CD14-positive monocyte (primary cell): ENCODE measurements at places on chromosomes 1 and 21.

GRCh38 chr1:87077959-87078639, 163.7 kb downstream of the HS2ST1 start:
- no peak for DNase-seq

GRCh38 chr1:21937372-21938121, 437 bp upstream of the HSPG2 start:
- peak; percentile 71 for DNase-seq

GRCh38 chr1:205275916-205276688, 45.4 kb downstream of the NUAK2 start:
- DNase-seq = no peak

DNA sequence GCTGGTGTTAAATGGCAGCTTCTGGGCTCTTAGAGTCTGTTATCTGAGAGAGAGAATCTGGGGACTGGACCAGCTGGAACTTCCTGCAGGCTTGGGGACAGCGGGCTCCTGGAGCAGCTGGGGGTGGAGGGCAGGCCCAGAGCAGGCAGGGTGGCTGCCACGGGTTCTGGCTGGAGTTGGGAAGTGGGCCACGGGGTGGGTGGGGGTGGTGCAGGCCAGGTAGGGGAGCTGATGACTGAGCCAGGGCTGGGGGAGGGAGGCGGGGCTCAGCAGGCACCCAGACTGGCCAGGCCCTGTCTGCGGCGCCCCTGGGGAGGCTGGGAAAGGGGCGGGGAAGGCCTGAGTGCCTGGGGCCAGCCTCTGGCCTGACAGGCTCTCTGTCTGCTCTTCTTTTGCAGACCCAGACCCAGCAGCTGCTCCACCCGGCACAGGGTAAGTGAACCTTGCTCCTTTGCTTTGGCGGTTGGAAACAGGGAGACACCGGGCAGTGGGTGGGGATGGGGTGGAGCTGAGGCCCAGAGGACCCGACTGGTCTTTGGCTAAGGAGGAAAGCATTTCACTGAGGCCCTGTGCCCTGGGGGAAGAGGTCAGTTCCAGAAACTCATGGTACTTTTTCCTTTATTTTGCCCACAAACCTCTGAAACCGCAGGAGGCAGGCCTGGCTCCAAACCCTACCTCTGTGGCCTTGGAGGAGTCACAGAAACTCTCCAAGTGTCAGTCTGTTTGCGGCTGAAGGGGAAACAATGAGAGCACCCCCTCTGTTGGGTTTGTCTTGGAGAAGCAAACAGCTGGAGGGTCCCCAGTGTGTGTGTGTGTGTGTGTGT, 48.8 kb downstream of the ARHGEF10L start:
- no peak for DNase-seq

GRCh38 chr1:63575340-63575826, 17.8 kb upstream of the PGM1 start:
- peak; percentile 6 for DNase-seq

- DNase-seq = no peak
Measured at GRCh38 chr21:18368205-18368604, 35.4 kb downstream of the TMPRSS15 start.

DNA sequence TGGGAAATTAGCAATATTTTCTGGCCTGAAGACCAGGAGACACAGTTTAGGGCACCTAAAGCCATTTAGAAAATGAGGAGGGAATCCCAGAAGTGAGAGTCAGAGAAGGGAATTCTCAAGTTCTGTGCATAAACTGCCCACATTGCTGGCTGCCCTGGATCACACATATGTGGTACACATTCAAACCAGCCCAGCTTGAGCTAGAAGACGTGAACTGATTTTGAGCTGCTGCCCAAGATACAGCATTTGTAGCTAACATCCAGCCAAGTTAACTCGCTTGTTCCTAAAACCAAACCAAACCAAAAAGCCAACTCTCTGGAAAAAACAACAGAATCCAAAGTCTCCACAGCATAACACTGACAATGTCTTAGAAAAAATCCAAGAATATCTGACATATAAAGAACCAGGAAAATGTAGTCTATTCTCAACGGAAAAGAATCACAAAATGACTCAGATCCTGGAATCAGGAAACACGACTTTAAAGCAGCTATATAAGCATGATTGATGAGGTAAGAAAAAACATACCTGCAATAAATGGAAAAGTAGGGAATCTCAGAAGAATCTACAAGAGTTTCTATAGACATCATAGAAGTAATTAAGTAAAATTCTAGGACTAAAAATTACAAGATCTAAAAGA, 18.2 kb upstream of the QSOX1 start:
- DNase-seq = no peak

DNA sequence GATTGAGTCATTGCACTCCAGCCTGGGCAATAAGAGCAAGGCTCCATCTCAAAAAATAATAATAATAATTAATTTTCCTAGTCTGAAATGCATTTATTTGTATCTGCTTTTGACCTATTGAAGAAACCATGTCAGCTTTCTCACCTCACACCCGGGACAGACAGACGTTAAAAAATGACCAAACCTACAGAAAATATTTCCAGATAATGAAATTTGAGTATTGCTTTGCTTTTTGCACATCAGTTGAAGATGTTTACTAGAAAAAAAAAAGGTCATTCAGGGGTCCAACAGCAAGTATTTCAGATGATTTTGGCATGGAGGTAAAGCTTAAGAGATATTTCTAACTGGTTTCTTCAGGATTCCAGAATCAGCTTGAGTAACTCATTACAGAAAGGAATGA, at the start of gene OR6K6:
TSS of gene OR6K6 (plus strand) at position 301 of the 400 bp plus-strand sequence. CDS start 168 bp downstream, outside the sequence.
- no peak for DNase-seq

DNA sequence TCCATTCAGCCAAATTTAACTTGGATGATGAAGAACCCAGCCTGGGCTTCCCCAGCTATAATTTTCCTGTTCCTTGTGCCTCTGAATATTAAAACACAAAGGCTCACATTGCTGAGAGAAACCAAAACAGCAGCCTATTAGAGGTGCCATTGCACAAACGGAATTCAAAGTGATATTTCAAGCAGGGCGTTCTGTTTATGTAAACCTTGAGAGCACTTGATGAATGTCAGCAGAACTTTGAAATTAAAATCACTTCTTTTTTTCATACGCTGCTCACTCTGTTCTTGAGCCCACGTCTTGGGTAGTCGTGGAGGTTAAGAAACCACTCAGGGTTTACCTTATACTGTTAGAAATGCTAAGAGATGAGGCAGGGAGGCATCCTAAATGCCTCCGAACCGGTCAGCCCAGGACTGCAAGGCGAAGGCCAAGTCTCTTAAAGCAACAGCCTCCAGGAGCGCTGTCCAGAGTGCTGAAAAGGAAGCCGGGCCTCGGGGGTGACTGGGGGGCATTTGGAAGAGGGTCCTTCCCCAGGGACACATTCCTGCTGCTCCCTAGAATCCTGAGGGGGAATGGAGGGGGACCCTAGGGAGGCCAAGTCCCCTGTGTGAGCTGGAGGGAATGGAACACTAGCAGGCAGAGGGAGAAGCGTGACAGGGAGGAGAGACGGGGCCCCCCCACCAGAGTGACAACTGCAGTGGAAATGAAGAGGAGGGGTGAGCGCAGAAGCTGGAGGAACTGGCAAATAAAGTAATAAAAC, 154.8 kb upstream of the VAMP3 start:
- DNase-seq = no peak

DNA sequence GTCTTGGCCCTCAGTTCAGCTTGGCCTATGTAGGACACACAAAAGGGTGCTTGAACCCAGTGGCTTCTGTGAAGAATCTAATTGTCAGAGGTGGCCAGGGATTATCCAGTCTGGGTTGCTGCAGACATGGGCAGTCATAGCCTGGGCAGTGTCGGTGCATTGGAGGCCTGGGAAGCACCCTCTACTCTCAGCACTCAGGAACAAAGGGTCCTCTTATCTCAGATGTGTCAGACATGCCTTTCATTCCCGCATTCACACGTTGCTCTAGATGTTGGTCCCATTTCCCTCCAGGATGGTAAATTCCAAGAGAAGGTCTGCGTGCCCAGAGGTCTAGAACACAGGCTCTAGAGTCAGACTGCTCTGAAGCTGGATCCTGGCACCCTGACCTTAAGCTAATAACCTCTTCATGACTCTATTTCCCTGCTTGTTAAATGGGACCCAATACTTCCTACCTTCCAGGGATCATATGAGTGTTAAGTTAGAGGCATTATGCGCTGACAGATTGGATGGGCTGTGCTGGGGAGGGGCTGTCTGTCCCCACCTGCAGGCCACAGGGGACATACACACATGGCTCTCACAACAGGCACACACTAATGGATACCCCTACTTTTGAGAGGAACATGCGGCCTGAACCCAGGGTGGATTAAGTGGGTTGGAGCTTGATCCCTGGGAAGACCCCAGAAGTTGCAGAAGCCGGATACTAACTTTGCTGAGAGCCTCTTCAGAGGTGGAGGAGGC, 16.5 kb upstream of the EDN2 start:
- DNase-seq = no peak

DNA sequence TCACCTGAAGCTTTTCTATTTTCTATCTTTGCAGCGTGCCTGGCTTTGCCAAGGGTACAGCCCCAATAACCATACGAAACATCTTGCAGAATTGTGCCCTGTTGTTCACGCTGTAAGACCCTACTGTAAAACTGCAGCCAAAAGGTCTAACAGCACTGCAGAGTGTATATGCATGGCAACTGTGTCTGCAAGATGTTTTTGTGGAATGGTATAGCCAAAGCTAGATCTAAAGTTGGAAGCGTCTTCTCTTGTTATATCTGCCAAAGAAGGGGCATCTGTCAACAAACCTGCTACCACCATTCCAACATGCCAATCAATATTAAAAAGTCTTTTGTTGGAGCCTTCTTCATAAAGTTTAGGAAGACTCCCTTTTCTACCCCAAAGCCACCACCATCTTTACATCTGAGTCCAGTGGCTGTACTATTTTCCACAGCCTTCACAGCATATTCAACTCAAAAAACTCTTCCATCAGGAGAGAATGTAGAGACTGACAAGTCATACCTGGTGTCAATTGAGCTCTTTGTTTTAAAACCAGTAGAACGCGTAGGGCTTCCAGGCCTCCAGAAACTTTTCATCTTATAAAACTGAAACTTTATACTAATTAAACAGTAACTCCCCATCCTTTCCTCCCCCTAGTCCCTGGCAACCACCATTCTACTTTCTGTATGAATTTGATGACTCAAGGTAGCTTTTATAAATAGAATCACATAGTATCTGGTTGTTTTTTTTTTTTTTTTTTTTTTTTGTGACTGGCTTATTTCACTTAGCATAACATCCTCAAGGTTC, 40.0 kb downstream of the ZSCAN20 start:
- DNase-seq = no peak

DNA sequence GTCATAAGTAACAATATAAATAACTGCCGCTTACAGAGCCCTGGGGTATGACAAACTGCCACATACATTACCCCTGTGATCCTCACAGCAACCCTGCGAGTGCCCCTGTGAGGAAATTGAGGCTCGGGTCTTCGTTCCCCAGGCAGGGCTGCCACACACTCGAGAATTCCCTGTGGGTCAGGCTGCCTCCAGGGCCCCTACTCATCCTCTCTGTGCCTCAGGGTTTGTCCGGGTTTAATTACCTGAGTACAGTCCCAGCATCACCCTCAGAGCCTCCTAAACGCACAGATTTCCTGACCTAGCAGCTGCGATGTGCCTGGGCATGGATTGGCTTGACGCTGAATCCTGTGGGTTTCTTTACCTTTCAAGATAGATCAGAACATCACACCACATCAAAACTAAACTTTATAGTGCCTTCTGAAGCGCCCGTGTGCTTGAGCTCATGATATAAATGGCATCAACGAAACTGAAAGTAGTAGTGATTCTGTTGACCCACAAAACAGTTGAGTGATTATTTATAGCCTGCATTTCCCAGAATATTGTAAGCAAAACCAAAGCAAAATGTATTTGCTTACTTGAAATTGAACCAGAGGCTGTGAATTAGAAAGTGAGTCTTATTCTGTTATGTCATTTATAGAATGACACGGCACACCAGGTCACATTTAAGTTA, 14.0 kb downstream of the SLC37A1 start:
- no peak for DNase-seq

DNA sequence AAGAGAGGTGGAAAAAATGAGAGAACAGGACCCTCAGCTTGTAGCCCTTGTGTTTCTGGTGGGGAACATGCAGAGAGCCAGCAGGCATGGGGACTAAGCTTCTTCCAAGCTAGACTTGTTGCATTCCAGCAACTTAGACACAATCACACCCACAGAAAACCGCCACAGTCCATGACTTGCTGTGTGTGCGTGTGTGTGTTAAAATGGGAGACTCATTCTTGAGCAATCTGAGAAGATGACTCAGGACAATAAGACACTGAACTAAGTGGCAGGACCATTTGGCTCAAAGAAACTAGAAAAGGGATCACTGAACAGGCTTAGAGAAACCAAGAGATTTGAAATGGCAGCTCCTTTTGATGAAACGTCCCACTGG, 78.0 kb downstream of the HLX start:
- peak; percentile 93 for DNase-seq

GRCh38 chr1:186568221-186568620, 107.3 kb upstream of the PDC start:
- no peak for DNase-seq

DNA sequence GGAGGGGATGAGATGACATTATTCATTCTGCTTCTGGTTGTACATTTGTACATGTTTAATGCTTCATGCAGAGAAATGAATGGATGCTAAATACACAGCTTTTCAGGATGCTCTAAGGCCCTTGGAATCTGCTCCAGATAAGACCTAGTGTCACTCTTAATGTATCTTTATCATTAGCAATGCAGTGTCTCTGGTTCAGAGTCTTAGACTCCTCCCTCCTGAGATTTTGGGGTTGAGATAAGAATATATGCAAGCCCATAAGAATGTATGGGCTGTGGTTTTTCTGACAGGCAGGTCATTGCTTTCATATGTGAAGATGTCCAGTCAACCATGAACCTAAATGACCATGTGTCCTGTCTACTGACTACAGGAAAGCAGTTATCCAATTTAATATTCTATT, 415.5 kb downstream of the RPS6KC1 start:
- no peak for DNase-seq

GRCh38 chr1:2422523-2422922, 10.2 kb upstream of the PEX10 start:
- no peak for DNase-seq

DNA sequence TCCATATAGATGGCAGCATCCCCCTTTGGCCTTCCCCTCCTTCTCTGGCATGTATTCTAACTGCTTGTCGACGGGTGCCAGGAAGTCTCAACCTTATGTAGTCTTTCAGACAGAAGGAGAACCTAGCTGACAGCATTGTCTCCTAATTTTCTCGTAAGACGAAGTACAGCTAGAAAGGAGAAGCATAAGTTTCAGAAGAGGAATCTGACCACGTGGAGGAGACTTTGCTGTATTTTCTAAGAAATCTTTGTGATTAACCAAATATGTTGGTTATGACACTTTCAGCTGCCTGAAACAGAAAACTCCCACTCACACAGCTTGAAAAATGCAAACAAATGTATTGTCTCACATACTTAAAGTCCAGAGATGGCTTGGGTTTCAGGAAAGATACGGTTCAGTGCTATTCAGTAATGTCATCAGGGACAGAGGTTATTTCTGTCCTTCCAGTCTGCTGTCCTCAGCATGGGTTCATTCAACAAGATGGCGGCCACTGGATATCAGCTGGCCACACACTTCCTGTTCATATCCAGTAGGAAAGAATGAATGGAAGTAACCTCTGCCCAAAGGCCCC, 109.5 kb upstream of the ZNF648 start:
- peak; percentile 85 for DNase-seq

- DNase-seq = no peak
Measured at GRCh38 chr1:101025283-101025656, 314 bp downstream of the DPH5 start.

- DNase-seq = no peak
Measured at GRCh38 chr1:180057883-180058396, 96.7 kb upstream of the QSOX1 start.
